ENCODE measurements at places on chromosomes 2 and 18.

GRCh38 chr2:35986871-35987270 is 368.7 kb upstream of the CRIM1 start:
- no peak for DNase-seq

- DNase-seq: peak; percentile 30
These were observed 1.2 kb upstream of the EN1 start for GRCh38 chr2:118848381-118849225.

GRCh38 chr18:44067186-44067585 is 613.5 kb upstream of the SETBP1 start:
- DNase-seq: no peak

- DNase-seq: no peak
These were observed 2.7 kb upstream of the GEMIN6 start for GRCh38 chr2:38775097-38775920.

DNA sequence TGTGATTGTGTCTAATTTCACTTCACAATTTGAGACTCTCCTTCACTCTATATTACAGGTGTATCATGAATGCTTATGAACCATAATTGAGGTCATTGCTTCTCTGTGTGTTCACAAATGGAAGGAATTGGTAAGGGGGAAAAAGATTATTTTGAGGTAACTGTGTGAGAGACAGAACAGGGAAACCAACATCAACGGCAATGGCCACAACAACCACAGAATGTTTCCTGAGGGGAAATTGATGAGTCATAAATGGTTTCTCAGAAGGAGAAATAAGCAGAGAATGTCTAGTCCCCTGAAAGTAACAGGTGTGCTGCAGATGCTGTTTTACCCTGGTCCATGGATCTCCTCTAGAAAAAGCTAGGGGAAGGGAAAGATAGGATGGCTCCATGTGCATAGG is 361.2 kb upstream of the GALNT5 start:
- no peak for DNase-seq

- DNase-seq: peak; percentile 65
These were observed 258.3 kb downstream of the SS18 start for GRCh38 chr18:25832001-25832604.

DNA sequence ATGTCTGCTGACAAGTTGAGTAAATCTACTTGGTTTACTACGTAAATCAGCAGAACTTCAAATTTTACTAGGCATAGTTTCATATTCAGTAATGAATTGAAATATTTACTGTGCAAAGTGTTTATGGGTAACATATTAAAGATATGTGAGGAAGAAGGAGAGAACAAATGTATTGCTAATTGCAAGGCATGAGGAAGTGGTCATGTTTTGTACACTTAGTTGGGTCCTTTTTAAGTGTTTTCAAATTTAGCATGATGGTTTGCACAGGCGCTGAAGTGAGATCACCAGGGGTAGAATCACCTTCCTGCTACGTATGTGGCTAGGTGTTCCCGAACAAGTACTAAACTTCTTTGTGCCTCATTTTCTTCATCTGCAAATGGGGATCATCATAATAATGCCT is 1534.4 kb downstream of the LRP1B start:
- DNase-seq: no peak

GRCh38 chr2:73969356-73969755 is 15.4 kb upstream of the TET3 start:
- DNase-seq: no peak

DNA sequence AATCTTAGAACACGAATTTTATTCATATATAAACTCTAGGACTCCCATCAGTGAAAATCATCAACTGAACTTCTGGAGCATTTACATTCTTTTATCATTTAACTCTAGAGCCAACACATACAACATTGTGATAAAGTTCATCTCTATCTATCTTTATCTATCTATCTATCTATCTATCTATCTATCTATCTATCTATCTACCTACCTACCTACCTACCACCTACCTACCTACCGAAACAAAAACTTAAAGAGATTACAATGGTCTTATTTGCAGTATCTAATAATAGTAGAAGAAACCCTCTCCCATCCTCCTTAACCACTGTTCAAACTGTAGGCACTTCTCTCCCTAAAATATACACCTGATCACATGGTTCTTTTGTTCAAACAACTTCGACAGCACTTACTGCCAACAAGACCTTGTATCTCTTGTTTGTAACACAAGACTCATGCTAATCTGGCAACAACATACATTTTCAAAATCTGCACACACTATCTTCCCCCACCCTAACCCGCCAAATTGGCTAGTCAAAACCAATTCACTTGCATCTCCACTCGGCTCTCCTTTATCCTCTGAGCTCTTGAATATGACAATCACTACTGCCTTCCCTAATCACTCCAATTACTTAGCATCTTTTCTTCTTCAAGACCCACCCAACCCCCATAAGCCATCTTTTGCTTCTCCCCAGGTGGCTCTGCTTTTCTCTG is 69.0 kb downstream of the GORASP2 start:
- no peak for DNase-seq

DNA sequence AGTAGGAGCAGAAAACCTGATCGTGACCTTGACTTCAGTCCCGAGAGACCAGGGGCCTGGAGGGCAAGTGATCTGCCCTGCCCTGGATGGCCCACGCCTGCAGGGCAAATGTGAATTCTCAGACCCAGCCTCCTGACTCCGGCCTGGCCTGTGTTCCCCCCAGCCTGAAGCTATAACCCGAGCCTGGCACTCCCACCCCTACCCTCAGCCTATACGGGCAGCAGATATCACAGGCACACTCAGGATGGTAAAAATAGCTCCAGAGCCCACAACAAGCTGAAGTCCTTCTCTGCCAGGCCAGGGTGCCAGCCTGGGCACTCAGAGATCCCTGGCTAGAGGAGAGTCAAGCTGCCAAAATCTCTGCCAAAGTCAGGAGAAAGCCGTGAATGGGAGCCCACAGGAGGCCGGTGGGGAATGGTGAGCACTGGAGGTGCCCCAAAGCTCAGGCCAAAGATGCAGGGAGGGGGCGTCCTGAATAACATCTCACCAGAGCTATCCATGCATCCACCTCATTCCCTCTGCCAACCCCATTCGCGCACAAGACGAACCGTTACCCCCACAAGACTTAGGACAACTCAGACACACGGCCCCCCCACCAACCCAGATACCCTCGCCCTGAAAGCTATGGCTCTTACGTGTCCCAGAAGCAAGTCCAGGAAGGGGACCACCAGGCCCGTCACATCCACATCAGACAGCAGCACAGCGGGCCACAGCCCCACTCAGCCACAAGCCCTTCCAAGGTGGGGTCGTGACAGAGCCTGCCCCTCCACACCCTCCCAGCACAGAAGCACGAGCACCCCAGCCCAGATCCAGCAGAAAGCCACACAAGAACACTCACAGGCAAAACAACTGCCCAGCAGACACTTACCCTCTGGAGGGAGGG is 144.9 kb downstream of the TNS1 start:
- no peak for DNase-seq

GRCh38 chr18:59921384-59921891 is 21.6 kb downstream of the PMAIP1 start:
- no peak for DNase-seq

DNA sequence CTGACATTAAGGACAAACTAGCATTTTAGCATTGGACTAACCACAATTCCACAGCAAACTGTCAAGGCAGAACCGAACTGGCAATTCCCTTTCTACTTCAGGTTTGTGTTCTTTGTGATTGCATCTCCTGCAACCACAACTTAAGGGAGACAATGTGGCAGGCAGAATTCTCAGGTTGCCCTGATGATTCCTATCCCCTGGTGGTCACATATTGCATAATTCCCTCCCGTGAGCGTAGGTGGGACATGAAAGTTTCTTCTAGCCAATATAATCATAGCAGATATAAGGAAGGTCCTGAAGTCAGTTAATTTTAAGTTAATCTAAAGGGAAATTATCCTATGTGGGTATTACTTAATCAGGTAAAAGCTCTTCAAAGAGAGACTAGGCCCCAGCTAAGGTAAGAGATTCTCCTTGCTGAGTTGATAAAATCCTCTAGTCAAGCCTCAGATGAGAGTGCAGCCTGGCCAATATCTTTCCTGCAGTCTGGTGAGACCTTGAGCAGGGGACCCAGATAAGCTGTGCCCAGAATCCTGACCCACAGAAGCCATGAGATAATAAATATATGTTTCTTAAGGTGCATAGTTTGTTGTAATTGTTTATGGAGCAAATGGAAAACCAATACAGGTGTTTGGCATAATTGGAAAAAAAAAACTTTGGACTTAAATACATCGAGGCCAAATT is 45.9 kb upstream of the TNP1 start:
- DNase-seq: no peak

GRCh38 chr2:217958206-217958883 is 44.5 kb downstream of the TNS1 start:
- DNase-seq: no peak

- DNase-seq: no peak
These were observed 574.1 kb downstream of the XIRP2 start for GRCh38 chr2:167462379-167462778.

GRCh38 chr18:24057804-24058203 is 43.2 kb downstream of the TTC39C start:
- no peak for DNase-seq

- DNase-seq: no peak
These were observed 589 bp upstream of the DAW1 start for GRCh38 chr2:227870710-227871374.

DNA sequence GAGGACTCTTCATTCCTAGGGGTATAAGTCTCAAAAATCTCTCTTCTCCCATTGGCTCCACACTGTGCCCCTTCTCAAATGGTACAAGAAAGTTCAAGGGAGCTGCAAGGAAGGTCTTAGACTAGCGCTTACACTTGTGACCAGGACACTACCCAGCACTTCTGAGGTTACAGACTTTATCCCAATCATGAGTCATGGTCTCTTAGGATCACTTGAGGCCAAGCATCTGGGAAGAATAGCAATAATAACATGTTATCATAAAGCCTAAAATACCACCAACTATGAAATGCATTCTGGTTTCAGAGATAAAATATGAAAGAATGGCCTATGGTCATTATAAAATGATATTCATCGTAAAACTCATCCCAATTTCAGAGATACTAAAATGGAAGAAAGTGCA is 309.9 kb upstream of the PKDCC start:
- no peak for DNase-seq

DNA sequence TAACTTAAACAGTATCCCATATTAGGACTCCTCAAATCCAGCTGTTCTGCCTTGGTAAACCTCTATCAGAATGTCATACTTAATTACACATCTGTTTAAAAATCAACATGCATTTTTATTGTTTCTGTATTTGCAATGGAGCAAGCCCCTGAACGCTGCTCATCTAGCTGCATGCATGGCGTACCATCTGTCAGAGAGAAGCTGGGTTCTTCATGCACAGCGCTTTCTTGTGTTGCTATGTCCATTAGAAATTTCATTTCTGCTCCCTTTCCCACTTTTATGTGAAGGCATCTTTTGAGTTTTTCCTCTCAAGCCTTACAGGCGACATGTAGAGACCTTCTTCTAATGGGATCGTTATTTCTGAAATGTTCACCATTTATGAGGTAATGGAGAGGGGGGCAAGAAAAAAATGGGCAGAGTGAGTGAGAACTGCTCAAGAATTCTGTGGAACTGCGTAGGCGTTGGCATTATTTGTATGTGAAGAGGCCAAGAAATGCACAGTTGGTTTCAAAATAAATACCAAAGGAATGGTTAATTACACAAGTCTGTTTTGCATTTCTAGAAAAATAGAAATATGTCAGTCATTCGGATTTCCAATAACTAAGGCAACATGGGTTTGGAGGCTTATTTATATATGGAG is 31.6 kb downstream of the INSIG2 start:
- no peak for DNase-seq

GRCh38 chr2:170974304-170974993 is 45.4 kb downstream of the GORASP2 start:
- DNase-seq: no peak

GRCh38 chr2:9770308-9771100 is 72.8 kb upstream of the TAF1B start:
- peak; percentile 75 for DNase-seq

- no peak for DNase-seq
These were observed 211.1 kb downstream of the DSEL start for GRCh38 chr18:67305466-67305865.

DNA sequence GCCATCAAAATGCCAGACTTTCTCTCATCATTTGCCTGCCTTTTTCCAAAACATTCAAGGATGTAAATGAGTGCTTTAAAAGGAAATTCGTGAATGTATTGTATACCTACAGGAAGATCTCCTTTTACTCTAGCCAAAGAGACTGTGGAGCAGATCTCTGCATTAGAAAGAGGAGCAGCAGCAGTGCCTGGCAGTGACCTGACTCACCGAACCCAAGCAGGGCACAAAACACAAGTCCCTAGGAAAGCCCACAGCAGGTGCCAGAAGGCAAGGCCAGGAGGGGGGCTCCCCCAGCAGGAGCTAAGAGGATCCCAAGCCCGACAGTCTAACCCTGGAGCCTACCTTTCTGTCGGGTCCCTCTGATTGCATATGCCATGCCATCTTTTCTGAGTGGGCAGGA is 47.9 kb downstream of the L3MBTL4 start:
- no peak for DNase-seq

DNA sequence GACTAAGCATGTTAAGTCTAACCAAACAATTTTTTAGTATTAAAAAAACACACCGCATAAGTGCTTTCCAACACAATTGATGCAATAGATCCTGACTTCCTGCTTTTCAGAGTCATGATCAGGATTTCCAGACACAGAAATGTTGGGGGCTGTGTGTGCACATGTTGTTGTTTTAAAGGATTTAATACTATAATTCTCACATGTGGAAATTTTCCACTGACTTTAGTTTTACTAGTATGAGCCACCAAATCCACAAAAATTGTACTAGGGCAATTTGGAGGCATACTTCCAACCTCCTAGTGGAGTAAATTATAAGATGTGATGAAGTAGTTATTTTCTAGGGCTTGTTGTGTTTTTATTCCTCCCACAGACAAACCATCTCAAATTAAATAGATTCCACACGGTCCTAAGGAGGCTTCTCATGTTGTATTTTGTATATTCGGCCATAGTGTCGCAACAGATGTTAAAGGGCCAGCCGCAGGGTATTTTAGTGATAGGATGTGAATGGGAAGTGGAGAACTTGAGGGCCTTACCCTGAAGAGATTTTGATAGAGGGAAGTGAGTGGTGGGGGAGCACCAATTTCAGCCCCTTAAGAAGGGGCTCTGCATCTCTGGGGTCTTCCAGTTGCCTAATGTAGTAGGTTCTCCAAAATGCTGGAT is 108.9 kb upstream of the KLF7 start:
- DNase-seq: no peak

DNA sequence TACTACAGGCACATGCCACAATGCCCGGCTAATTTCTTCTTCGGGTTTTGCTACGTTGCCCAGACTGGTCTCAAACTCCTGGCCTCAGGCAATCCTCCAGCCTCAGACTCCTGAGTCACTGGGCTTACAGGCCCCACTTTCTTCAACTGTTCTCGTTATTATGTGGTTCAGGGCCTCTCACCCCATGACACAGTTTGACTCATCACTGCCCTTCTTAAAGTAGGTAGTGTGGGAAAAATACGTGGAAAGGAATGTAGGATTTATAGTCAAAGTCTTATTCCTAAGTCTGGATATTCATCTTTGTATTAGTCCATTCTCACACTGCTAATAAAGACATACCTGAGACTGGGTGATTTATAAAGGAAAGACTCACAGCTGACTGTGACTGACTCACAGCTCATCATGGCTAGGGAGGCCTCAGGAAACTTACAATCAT is 19.4 kb downstream of the CENPA start:
- no peak for DNase-seq
